ENCODE measurements at places on chromosomes 2 and 18. TPM values are rescaled to one million over a fixed set of nuclear protein-coding genes. Genes with fewer than 3 reads are reported as not detected.

The TIMM21 gene
- total RNA-seq = 23.3 TPM

The SPP2 gene
- total RNA-seq = not detected

The MATN3 gene
- total RNA-seq = 12.8 TPM

The PECR gene
- 6.6 TPM for total RNA-seq

The UBR3 gene
- total RNA-seq = 38.0 TPM

GRCh38 chr2:39849982-39850526 is 71.0 kb upstream of the THUMPD2 start:
- no peak for DNase-seq
- no peaks in the 10 kb centered on the region for H3K36me3 ChIP-seq
- H3K4me1 ChIP-seq = peaks cover 14% of the 10 kb centered on the region

DNA sequence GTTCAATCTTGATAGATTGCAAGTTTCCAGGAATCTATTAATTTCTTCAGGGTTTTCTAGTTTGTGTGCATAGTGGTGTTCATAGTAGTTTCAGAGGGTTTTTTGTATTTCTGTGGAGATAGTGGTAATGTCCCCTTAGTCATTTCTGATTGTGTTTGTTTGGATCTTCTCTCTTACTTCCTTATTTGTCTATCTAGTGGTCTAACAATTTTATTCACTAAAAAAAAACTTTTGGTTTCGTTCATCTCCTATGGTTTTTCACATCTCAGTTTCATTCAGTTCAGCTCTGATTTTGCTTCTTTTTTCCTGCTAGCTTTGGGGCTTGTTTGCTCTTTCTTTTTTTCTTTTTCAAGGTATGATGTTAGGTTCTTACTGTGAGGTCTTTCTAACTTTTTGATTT is 94.5 kb downstream of the SNTG2 start:
- no peaks in the 10 kb centered on the region for H3K4me1 ChIP-seq
- no peak overlapping the region for H3K27ac ChIP-seq
- no peaks in the 10 kb centered on the region for H3K36me3 ChIP-seq
- no peak for DNase-seq
- H3K4me3 ChIP-seq = no peak overlapping the region
- no peaks in the 10 kb centered on the region for H3K27me3 ChIP-seq

GRCh38 chr2:219912491-219912921 is 285.1 kb downstream of the SLC4A3 start:
- H3K4me1 ChIP-seq = peaks cover 11% of the 10 kb centered on the region
- no peaks in the 10 kb centered on the region for H3K36me3 ChIP-seq
- no peak for DNase-seq
- H3K4me3 ChIP-seq = no peak overlapping the region

DNA sequence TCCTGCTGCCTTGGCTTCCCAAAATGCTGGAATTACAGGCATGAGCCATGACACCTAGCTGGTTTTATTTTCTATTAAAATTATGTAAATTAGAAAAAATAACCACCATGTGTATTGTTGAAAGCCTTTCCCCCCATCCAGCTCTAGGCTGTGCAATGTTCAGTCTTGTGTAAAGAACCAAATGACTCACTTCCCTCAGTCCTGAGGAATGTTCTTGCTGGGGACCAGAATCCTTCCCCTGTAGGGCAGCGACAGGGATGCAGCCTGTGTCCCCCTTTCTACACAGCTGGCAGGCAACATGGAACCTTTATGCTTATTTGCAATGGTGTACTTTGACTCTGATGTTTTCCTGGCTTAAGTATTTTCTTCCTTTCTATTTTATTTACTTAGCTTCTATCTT is 29.4 kb downstream of the AOX1 start:
- H3K27ac ChIP-seq = no peak overlapping the region
- no peak overlapping the region for H3K4me3 ChIP-seq
- peaks cover 18% of the 10 kb centered on the region for H3K4me1 ChIP-seq
- H3K36me3 ChIP-seq = no peaks in the 10 kb centered on the region
- H3K27me3 ChIP-seq = no peaks in the 10 kb centered on the region

GRCh38 chr18:67104700-67105284 is 411.7 kb downstream of the DSEL start:
- H3K36me3 ChIP-seq = no peaks in the 10 kb centered on the region
- DNase-seq = no peak
- H3K27ac ChIP-seq = no peak overlapping the region
- no peaks in the 10 kb centered on the region for H3K4me1 ChIP-seq
- H3K4me3 ChIP-seq = no peak overlapping the region
- H3K27me3 ChIP-seq = peaks cover 45% of the 10 kb centered on the region

DNA sequence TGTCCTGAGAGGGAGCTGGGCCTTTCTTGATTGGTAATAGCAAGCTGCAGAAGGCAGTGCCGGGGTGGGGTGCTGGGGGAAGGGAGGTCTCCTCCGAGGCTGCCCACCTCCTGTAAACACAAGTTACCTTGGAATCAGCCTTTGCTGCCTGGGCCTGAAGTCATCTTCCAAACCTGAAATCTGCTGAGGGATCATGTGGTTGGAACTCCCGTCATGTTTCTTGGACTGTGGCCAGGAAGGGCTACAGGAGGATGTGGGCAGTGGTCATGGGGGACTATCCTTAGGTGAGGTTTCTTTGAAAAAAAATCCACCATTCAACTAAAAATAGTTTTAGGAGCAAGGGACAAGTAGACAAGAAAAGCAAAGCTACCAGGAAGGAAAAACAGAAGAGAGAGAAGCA is 74.2 kb downstream of the CDK15 start:
- H3K27me3 ChIP-seq = no peaks in the 10 kb centered on the region
- no peak overlapping the region for H3K27ac ChIP-seq
- H3K36me3 ChIP-seq = no peaks in the 10 kb centered on the region
- DNase-seq = no peak
- no peak overlapping the region for H3K4me3 ChIP-seq

GRCh38 chr2:190794377-190794776 is 86.2 kb upstream of the GLS start:
- H3K27me3 ChIP-seq = no peaks in the 10 kb centered on the region
- H3K27ac ChIP-seq = no peak overlapping the region
- no peak overlapping the region for H3K4me3 ChIP-seq
- no peaks in the 10 kb centered on the region for H3K36me3 ChIP-seq
- DNase-seq = no peak

DNA sequence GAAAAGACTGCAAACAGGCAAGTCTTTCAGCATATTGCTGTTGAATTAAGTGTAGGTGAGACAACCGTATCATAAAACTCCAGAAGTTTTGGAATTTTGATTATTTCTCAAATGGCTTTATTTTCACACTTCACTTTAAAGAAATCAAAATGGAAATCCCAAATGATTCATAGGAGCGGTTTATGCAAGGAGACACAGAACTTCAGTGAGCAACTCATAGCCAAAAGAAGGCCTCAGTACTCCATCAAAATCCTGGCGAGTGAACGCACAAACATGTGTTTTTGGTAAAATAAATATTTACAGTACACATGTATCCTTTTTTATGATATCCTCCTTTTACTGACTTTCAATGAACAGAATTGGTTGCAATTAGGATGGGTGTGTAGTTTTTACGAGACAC is 140.4 kb upstream of the APCDD1 start:
- peaks cover 31% of the 10 kb centered on the region for H3K27me3 ChIP-seq
- no peak overlapping the region for H3K27ac ChIP-seq
- H3K4me3 ChIP-seq = no peak overlapping the region
- H3K36me3 ChIP-seq = no peaks in the 10 kb centered on the region

DNA sequence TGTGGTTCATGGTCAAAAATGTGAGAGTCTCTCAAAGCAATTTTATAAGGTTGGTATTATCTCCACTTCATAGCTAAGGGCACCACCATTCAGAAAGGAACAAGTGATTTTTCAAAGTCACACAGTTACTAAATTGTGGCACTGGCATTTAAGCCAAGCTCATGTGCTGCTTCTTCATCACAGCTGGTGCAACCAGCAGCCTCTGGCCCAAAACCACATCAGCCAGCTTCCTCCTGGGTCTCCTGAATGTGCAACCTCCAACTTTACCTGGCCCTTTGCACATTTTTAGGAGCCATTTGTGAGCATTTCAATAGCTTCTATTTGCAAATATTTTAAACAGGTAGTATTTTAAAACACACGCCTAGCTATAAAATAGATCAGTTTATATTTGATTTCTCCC is 293.7 kb downstream of the BCL11A start:
- DNase-seq = no peak
- H3K36me3 ChIP-seq = no peaks in the 10 kb centered on the region
- peaks cover 8% of the 10 kb centered on the region for H3K27me3 ChIP-seq

DNA sequence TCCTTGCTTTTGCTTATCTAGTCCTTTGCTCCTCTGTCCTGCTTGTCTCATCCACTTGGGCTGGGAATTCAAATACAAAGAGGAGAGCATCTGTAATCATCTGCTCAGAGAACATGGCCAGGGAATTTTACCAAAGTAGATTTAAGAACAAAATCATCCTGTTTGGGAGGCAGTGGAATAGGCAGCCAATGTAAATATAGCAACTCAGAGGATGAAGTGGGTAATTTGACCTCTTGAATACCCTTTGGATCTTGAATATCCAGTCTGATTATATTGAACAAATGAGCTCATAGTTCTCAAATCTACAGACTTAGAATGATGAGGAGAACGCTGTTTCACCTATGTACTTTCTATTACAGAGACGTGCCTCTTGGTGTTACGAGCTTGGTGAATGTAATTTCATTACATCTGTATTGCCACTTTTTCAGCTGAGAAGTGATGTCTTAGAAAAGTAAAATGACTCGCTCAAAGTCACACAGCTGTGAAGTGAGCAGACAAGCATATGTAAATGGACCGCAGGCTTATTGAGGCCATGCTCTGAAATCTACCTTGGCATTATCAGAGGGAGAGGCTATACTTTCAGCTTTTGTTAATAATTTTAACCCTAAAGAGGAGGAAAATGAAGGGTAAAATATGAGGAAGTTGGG is 266.3 kb downstream of the MTX2 start:
- peaks cover 14% of the 10 kb centered on the region for H3K27me3 ChIP-seq
- no peak overlapping the region for H3K4me3 ChIP-seq
- no peak for DNase-seq
- H3K27ac ChIP-seq = no peak overlapping the region
- no peaks in the 10 kb centered on the region for H3K4me1 ChIP-seq

DNA sequence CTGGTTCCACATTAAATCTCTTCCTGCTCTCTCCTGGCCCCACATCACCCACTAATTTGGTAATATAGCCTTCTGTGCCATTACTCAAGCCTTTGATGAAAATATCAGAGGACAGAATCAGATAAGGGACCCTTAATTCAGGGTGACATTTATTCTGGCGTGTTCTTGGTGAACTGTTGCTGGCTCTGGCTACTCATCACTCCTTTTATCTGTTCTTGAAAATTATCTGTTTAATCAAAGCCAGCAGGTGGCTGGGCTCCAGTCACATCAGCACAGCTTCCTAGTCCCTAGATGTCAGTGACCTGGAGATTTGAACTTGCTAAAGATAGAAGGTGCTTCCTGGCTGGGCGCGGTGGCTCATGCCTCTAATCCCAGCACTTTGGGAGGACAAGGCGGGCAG is 26.9 kb upstream of the SLC35F6 start:
- H3K4me3 ChIP-seq = no peak overlapping the region
- H3K27ac ChIP-seq = no peak overlapping the region
- H3K27me3 ChIP-seq = peaks cover 17% of the 10 kb centered on the region
- no peaks in the 10 kb centered on the region for H3K36me3 ChIP-seq

DNA sequence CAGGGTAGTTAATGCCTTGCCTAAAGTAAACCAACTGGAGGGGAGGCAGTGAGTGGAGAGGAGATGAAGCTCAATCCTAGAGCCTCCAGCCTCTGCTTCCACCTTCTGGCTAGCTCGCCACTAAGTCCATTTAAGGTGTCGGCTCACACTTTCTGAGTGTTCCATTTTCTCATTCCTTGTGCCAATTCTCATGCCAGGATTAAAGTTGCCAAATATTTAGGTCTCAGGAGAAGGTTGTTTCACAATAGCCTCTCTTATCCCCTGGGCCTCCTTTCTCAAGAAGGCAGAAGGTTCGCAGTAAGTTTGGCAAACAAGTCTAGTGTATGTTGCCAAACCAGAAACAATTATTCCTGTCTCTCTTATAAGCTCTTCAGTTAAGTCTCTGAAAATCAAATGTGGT is 57.2 kb downstream of the TACR1 start:
- H3K36me3 ChIP-seq = no peaks in the 10 kb centered on the region
- no peak overlapping the region for H3K27ac ChIP-seq

GRCh38 chr18:33641141-33641540 is 63.1 kb downstream of the ASXL3 start:
- no peaks in the 10 kb centered on the region for H3K27me3 ChIP-seq
- no peak overlapping the region for H3K27ac ChIP-seq
- H3K36me3 ChIP-seq = no peaks in the 10 kb centered on the region
- no peak overlapping the region for H3K4me3 ChIP-seq

DNA sequence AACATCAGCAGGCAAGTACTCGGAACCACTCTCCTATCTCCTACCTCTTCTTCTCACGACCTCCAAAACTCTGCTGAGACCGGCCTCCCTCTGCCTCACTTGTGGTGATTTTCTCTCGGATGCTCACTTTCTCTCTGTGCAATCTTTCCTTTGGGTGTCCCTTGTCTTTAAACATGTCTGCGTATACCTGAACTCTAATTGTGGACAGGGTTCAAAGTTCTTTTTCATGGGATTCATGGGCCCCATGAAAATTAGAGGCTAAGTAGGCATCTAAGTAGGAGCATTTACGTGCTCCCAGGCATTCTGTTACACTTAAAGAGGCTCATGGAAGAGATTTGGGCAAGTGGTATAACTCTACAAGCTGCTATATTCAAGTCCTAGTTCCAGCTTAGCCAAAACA is 2.1 kb upstream of the PPP1CB start:
- H3K27me3 ChIP-seq = no peaks in the 10 kb centered on the region
- DNase-seq = no peak
- H3K36me3 ChIP-seq = no peaks in the 10 kb centered on the region
- peaks cover 28% of the 10 kb centered on the region for H3K4me1 ChIP-seq
- H3K4me3 ChIP-seq = no peak overlapping the region

GRCh38 chr2:175879679-175880078 is 122.4 kb downstream of the LNPK start:
- H3K27me3 ChIP-seq = peaks cover 2% of the 10 kb centered on the region
- no peak for DNase-seq
- no peak overlapping the region for H3K4me3 ChIP-seq
- H3K36me3 ChIP-seq = no peaks in the 10 kb centered on the region

GRCh38 chr18:8745355-8746014 is 40.1 kb downstream of the MTCL1 start:
- H3K27ac ChIP-seq = peak overlapping the region; percentile 93
- DNase-seq = no peak
- H3K4me1 ChIP-seq = peaks cover 73% of the 10 kb centered on the region
- H3K27me3 ChIP-seq = no peaks in the 10 kb centered on the region
- peaks cover 15% of the 10 kb centered on the region for H3K36me3 ChIP-seq

DNA sequence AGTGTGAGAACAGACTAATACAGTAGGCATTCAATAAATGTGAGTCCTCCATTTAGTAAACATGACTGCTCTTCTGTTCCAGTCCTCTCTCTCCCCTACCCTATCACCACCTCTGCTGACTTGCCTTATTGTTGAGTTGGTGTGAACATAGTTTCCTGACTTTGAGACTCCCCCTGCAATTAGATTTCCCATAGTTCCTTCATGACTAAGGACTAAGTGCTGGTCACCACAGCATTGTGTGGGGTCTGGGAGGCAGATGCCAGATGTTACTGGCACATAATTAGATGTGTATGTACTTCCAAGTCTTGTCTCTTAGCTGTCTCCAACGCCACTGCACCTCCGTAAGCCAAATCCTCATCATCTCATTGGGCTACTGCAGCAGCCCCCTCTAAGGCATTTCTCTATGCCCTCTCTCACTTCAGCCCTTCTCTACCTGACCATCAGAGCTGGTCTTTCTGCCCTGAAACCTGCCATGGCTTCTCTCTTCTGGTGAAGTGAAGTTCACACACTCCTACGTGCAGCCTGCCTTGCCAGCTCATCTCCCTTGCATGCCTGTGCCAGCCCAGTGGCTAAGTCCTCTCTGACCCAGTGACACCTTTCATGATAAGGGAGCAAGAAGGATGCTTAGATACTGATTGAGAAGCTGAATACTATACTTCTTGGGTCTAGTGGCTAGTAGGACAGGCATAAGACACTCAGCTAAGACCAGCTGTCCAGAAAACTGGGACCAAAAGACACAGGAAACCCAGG is 81.6 kb upstream of the ALPP start:
- H3K4me3 ChIP-seq = no peak overlapping the region
- H3K36me3 ChIP-seq = peaks cover 21% of the 10 kb centered on the region
- H3K4me1 ChIP-seq = peaks cover 8% of the 10 kb centered on the region
